Muscle of arm (tissue), 14 donors: ENCODE measurements at places on chromosomes 2 and 18. TPM values are rescaled to one million over a fixed set of nuclear protein-coding genes. Genes with fewer than 3 reads are reported as not detected.

Gene CD302
- polyA plus RNA-seq, result 16.4 TPM

Gene TMEM131
- polyA plus RNA-seq, result not detected

GRCh38 chr2:223084873-223085272, 32.9 kb downstream of the KCNE4 start:
- DNase-seq, result no peak

DNA sequence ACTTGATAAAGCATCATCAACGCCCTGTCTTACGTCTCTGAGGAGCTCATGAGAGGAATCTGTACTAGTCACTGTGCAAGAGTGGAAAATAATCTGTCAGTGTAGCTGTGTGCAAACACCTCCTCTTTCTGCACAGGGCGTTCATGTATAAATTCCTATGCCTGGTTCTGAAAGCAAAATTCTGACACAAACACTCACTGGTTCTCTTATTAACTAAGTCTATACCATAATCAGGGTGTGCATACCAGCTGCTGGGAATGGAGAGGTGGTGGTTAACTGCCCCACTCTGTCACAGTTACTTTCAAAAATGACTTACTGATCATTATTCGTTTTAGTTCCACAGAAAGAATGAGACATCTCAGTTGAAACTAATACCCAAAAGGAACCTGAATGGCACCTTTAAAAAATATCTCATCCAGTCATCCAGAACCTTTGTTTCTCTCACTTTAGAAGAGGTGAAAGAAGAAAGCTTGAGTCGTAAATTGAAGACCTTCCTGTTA, 35.7 kb downstream of the STK39 start:
- no peak for DNase-seq

- no peak for DNase-seq
Measured at GRCh38 chr18:44458777-44459176, 221.9 kb upstream of the SETBP1 start.

DNA sequence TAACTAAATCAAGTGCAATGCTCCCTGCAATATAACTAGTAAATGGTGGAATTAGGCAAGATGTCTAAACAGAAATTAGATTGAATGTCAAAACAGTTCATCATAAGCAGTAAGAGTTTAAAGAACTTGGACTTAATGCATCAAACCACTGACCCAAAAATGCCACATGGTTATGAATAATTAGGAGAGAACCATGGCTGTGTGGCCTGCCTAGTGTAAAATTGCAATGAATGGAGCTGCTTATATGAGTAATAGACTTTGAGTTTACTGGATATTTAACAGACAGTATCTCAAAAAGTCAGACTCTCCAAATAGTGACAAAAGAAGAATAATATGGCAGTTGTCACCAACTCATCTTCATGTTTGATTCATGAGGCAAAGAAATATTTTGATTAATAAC, 101.6 kb upstream of the COL5A2 start:
- no peak for DNase-seq
